ENCODE measurements at places on chromosomes 7 and 10.
A peak's percentile ranks its signal among the peaks of the same experiment; 100 is the strongest.

DNA sequence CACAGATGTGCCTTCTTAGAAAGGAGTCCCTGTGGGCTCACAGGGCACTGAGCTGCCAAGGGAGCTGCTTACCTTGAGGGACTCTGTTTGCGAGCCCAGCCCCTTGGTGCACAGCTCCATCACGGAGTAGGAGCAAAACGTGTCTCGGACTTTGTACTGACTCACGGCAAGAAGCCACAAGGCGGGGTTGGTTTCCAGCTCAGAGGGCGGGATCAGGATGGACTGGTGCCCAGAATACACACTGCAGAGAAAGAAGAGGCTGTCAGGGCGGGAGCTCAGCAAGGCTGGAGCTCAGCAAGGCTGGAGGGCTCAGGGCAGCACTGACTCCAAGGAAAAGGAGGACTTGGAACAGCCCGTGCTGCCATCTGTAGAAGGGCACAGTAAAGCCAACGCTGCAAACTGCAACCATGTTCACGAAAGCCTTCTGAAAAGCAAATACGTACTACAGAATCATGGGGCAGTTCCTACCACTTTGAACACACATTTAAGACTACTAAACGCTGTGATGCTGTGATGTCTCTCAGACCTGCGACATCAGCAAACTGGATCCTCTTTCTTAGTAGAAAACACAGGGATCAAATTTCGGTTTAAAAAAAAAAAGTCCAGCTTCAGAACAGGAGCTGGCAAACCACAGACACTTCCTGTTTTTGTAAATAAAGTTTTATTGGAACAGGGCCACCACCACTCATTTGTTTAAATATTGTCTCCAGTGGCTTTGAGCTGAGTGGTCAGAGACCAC, 194.3 kb downstream of the ZMYND11 start:
- peak; percentile 38 for DNase-seq

DNA sequence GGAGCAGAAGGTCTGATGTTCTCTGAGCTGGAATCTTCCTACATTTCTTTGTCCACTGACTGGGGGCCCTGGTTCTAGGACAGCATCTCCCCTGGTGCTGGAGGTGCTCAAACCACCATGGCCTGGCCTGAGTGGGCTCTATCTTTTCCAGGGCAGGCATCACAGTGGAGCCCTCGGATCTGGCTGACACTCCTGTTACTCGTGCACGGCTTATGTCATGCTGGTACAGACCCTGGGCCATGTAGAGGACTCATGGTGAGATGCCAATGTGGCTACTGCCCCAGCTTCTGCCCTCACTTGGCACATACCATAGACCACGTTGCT, 96.0 kb downstream of the HIPK2 start:
- DNase-seq, result no peak

- DNase-seq, result peak; percentile 53
Observed at GRCh38 chr10:110498982-110499795, 1.5 kb downstream of the DUSP5 start.

DNA sequence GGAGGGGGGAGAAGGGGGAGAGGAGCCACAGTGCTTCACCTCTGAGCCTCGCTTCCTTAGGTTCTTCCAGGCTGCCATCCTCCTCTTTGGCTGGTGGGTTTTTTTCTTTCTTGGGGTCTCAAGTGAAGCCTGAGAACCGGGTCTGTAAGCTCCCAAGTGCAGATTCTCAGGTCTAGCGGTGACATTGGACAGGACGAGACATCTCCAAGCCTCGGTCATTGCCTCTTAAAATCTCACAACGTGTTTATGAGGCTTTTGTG, 817 bp upstream of the IL15RA start:
- DNase-seq, result no peak

- no peak for DNase-seq
Observed at GRCh38 chr10:49231086-49231820, 43.1 kb upstream of the TMEM273 start.

- DNase-seq, result no peak
Observed at GRCh38 chr7:158114056-158114850, 473.4 kb downstream of the PTPRN2 start.

DNA sequence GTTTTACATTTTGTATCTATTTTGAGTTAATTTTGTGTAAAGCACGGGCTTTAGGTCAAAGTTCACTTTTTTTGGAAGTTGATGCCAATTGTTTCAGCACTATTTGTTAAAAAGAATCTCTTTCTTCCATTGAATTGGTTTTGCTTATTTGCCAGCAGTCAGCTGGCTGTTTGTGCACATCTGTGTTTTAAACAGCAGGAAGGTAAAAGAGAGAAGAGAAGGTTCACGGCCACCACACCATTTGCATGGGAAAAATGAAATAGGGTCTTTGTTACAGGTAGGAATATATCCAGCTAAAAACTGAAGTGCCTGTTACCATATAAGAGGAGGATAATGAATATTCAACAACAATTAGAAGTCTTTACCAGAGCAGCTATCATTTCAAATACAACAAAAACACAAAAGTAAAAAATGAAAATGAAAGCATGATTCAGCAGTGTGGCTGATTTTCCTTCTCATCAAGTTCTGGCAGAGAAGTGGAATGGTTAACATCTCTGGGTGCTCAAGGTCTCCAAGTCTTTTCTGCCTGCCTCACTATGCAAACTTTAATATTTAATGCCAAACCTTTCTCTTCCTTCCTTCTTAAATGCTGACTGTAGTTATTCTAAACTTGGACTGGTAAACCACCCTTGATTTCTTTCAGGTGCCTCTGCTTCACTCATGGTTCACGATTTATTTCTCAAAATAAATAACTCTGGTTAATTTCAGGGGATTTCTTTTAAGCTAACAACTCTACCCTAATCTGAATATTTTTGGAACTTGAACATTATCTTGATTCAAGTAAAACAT, 841.5 kb downstream of the GRM8 start:
- DNase-seq, result no peak

DNA sequence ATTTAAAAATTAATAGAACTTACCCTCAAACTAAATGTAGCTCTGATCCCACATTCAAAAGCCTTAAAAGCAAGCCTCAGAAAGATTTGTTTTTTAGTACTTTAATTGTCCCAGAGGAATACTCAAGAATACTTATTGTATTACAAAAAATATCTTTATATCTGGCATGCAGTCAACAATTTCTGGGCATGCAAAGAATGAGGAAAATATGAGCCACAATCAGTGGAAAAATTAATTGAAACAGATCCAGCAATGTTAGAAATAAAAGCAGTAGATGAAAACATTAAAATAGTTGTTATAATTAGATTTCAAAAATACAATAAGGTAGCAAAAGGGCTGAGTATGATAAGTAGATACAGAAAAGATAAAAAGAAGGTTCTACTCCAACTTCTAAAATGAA, 154.7 kb downstream of the PON1 start:
- no peak for DNase-seq

- DNase-seq, result no peak
Observed at GRCh38 chr10:101875068-101875688, 31.6 kb upstream of the KCNIP2 start.

DNA sequence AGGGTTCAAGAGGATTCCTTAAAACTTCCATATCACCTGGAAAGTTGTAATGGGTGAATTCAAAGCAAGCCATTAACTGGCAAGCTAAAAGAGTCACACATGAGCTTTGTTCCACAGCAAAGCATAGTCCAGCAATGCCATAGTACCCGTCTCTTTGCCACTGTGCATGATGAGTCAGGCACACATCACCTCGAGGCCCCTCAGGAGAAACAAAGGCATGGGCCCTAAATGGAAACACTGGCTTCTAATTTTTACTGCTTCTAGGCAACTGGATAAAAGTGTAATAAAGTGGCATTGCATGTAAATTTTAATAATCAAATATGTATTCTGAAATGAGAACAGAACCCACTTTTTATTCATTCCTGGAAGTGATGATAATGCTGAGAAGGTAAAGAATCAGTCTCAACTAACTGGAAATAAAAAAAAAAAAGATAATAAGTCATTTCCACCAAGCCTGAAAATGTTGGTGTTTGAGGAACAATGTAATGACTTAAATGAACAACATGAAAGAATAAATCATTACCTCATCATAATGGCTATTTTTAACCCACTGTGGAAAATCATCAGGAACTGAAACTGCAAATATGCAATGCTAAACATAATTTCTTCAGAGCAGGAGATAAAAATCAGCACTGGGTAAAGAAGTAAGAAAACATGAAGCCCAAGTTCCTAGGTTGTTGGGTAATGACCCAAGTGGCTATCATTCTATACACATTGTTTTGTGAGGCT, 104.9 kb downstream of the CDK6 start:
- peak; percentile 58 for DNase-seq

GRCh38 chr10:43411536-43411935, 2.5 kb upstream of the HNRNPF start:
- no peak for DNase-seq

- no peak for DNase-seq
Observed at GRCh38 chr10:72523932-72524396, 101.9 kb downstream of the MICU1 start.

- DNase-seq, result no peak
Observed at GRCh38 chr7:52085610-52086009, 769.0 kb upstream of the COBL start.

DNA sequence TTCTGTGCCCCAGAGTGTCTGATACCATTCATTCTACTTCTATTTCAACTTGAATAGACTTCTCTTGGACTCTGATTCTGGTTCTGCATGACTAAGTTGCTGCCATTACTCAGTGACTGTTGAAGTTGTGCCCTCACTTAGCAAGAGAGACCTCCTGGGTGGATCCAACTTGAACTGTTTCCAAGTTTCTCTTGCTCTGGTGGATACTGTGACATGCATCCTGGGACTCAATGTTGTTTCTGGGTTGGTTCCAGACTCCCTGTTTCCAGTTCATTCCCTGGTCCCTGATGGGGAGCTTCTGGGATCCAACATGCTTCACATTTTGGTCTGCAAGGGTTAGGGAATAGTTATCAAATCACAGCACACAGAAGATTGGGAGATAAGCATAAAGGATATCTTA, 26.2 kb upstream of the PRPF18 start:
- DNase-seq, result no peak

- peak; percentile 51 for DNase-seq
Observed at GRCh38 chr10:11218395-11218794, 200.7 kb downstream of the CELF2 start.

GRCh38 chr7:157616426-157616825, 279.6 kb downstream of the DNAJB6 start:
- no peak for DNase-seq

GRCh38 chr10:97456034-97456685, 10.2 kb downstream of the ZDHHC16 start:
- DNase-seq, result no peak

- no peak for DNase-seq
Observed at GRCh38 chr10:23094786-23095403, 484 bp upstream of the MSRB2 start.

GRCh38 chr10:113739031-113739430, 12.5 kb upstream of the PLEKHS1 start:
- no peak for DNase-seq

DNA sequence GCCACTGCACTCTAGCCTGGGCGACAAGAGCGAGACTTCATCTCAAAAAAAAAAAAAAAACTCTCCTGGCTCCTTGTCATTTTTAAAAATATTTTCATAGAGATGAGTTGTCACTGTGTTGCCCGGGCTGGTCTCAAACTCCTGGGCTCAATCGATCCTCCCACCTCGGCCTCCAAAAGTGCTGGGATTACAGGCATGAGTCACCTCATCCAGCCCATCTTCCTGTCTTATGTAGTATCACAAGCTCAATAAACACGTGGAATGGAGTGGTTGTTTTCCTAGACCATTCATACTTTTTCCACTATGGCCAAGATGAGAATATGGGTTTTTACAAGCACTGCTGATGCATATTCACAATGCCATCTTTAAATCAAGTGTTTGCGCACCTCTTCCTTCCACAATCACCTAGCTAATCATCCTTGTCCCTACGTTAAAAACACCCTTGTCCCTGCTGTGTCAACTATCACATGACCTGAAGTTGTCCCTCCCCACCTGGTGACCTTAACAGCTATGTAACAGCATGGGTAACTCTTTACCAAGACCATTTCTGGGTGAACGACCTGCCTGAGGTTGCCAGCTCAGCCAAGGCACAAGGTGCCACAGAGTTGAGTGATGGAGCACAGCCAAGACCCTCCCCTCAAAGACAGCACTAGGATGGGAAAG, 21.3 kb downstream of the DLG5 start:
- no peak for DNase-seq

DNA sequence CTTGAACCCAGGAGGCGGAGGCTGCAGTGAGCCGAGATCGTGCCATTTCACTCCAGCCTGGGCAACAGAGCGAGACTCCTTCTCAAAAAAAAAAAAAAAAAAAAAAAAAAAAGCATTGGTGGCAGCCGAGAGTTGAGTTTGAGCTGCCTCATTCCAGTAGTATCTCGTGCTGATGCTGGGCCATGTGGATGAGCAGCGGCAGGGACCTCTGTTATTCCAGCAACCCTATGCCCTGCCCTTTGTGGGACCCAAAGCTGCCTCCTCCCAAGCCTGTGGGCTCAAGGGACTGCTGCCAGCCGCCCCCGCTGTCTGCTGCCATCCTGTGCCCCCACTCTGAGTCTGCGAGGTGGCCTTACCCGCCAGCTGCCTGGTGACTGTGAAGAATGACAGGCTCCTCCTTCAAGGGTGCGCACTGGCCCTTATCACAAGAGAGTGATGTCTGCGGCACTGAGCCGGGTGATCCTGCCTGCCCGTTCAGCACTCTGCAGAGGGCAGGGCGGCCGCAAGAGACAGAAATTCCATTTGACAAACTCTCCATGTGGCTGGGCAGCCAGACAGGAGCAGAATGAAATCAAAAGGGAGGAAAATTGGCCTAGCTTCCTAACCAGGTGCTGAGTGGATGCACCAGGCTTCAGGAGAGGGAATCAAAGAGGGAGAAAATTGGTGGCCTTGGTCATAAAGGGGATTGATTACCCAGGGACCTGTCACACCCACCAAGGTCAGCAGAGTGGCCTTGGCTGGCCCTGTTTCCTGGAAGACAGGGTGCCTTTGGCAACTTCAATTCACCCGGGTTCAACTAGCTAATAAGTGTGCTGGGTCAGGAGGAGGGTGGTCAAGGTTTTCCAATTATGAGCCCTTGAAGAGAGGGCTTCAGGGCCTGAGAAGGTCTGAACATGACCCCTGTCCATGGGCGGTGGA, 65.3 kb upstream of the ZMIZ1 start:
- DNase-seq, result no peak

DNA sequence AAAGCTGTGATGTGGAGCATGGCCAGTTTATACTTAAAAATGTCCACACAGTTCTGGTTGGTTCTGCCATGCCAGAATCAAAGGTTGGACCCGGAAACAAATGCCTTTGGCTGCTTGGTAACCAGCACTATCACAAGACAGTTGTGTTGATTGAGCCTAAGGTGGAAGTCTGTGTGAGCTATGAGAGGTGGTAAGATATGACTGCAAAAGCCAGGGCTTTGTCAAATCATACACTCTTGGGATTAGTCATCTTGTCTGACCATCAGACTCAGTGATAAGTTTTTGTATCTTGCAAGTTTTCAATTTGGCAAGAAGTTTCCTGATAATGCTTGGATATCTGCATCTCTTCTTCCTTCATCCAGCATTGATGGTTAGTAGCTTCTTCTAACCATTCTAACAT, 35.5 kb downstream of the GPR141 start:
- DNase-seq, result no peak

- no peak for DNase-seq
Observed at GRCh38 chr10:17781856-17782255, 27.3 kb upstream of the MRC1 start.
